ENCODE measurements at places on chromosomes 1 and 21.

DNA sequence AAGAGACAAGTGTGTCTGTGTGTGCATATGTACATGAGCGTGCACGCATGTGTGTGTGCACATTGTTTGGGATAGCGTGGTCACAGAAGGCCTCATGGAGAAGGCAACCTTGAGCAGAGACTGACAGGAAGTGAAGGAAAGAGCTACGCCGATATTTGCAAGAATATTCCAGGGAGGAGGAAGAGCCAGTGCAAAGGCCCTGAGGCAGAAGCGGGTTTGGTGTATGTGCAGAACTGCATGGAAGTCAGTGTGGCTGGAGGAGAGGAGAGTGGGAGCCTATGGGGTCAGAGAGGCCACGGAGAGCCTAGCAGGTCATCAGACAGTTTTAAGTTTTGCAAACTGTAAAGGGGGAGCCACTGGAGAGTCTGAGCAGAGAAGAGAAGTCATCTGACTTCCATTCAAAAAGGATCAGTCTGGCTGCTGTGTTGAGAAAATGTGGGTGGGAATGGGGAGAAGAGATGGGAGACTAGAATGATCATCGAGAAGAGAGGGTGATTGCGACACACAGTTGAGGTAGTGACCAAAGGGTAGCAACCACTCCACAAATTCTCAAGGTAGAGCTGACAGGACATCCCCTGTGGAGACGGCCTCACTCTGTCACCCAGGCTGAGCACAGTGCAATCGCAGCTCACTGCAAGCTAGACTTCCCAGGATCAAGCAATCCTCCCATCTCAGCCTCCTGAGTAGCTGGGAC, 3.9 kb downstream of the CELA2B start:
- no peak for DNase-seq

DNA sequence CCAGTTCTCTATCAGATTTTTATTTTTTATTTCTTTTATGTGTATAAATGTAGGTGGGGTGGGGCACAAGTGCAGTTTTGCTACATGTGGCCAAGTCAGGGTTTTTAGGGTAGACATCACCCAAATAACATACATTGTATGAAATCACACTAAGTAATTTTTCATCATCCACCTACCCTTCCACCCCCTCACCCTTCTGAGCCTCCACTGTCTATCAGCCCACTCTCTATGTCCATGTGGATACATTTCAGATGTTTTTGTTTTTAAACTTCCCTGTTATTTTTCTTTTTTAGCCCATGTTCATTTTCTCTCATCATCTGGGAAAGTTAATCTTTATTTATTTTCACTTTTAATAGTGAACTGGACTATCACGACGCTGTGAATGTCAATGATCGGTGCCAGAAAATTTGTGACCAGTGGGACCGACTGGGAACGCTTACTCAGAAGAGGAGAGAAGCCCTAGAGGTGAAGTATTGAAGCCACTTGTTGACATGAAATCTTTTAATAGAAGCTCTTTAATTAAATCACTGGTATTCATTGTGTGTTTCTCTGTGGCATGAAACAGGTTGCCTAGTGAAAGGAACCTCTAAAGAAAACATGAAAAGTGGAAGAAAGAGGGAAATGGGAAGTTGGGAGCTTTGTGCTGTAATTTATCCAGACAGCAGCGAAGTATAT, 47.6 kb upstream of the MTR start:
- DNase-seq = no peak

GRCh38 chr21:29501451-29501850, 202.7 kb downstream of the BACH1 start:
- peak; percentile 44 for DNase-seq

- no peak for DNase-seq
These were observed 269.5 kb downstream of the GRIK3 start for GRCh38 chr1:36764798-36765197.

DNA sequence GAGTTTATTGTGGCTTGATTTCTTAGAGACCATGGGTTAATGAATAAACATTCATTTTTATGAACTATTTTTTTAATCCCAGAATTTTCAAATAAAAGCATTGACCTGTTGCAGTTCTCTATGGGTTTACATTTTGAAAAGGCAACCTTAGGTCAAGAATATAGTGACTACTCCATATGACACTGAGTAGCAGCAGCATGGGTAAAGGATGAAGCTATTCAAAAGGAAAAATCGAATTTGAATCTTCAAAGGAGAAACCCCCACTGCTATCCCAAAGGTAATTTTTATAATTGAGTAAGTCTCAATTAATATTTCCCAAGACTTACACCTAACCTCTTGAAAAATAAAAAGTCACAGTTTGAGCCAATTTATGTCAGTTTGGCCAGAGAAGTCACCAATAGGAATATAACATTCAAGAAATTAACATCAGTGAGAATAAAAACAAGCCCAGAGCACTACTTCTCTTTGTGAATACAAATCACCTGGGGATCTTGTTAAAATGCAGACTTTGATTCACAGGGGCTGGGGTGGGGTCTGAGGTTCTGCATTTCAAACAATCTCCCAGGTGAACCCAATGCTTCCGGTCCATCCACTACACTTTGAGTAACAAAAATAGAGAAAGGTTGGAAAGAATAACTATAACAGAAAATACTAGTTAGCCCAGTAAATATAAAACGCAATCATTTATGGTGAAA, 39.8 kb downstream of the USP1 start:
- no peak for DNase-seq

All from BJ (cell line).